Activated naive CD4-positive, alpha-beta T cell (primary cell): ENCODE measurements at places on chromosomes 11 and 22.

DNA sequence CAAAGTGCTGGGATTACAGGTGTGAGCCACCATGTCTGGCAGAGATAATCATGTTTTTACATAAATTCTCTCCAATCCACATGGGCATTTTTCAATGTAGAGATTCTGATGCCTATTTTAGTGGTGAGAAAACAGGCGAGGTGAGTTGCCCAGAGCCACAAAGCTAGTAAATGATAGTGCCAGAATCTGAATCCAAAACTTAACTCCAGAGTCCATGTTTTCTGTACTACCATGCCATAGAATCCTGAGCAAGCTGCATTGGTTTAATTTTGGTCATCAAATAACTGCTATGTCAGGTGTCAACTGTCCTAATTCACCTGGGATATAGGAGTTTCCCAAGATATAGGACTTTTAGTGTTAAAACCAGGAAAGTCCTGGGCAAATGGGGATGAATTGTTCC is 13.6 kb downstream of the NEFH start:
- no peak for DNase-seq

- DNase-seq = no peak
These were observed 1.5 kb downstream of the RAB39A start for GRCh38 chr11:107929611-107930200.

DNA sequence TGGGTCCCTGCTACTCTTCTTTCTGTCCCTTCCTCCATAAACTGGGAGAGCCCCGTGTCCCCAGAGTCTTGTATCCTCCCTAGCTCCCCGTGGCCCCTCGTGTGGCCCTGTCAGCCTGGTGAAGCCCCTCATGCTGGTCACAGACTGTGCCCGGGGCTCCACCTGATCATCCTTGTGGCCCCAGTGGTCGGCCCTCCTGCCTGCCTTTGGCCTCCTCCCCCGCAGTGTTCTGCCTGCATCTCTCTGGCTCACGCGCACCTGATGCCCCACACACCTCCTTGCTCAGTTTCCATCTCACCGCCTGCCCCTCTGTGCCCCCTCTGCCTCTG is 1.2 kb upstream of the CABP2 start:
- DNase-seq = no peak

DNA sequence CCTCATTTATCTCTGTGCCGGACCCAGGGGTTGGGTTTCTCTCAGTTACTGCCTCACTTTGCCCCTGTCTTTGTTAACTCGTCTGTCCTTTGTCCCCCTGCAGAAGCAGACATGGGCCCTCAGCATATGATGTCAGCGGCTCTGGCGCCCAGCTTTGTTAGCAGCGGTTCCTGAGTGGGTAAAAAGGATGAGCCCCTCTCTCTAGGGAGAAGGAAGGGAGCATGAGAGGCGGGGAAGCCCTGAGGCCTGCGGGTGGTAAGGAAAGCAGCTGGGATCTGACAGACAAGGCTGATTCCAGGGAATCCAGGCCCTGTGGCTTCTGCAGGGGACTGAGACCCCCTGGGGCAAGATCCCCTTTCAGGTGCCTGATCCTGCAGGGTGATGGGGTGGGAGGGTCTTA is 51.7 kb downstream of the MCM5 start:
- DNase-seq = no peak

- no peak for DNase-seq
These were observed 263.1 kb downstream of the TMEM135 start for GRCh38 chr11:87300640-87301380.
